ENCODE measurements at places on chromosomes 7 and 10.

- no peak for DNase-seq
These were observed 15.9 kb downstream of the LAMB4 start for GRCh38 chr7:108114117-108114841.

GRCh38 chr10:49272251-49273081, 26.5 kb upstream of the C10orf71 start:
- no peak for DNase-seq

DNA sequence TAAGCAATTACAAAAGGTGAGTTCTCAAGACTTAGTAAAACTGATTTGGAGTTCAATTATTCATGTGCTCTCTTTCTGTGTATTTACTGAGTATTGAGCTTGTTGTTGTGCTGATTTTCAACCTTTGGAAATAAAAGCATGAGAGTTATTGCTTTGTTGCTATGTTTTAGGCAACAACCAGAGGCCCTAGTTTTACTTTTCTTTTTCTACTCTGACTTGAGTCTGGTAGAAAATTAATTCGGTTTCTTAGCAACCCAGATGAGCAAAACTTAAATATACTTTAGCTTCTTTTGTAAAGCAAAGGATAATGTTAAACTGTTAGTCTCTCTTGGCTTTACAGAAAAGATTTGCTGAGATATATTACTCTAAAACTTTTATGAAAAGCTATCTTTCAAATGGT, 66.4 kb upstream of the SCIN start:
- no peak for DNase-seq

- no peak for DNase-seq
These were observed 2.6 kb downstream of the FAM241B start for GRCh38 chr10:69632516-69633199.

DNA sequence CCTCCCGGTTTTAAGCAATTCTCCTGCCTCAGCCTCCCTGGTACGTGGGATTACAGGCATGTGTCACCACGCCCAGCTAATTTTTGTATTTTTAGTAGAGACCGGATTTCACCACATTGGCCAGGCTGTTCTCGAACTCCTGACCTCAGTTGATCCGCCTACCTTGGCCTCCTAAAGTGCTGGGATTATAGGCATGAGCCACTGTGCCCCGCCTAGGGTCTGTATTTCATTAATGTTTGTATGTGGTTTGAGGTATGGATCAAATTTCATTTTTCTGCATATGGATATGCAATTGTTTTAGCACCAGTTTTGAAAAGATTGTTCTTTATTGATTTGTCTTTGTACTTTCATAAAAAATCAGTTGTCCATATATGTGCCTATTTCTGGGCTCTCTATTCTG, 26.0 kb downstream of the CYP26A1 start:
- DNase-seq: no peak

GRCh38 chr7:135920478-135920877, 56.7 kb downstream of the MTPN start:
- no peak for DNase-seq

DNA sequence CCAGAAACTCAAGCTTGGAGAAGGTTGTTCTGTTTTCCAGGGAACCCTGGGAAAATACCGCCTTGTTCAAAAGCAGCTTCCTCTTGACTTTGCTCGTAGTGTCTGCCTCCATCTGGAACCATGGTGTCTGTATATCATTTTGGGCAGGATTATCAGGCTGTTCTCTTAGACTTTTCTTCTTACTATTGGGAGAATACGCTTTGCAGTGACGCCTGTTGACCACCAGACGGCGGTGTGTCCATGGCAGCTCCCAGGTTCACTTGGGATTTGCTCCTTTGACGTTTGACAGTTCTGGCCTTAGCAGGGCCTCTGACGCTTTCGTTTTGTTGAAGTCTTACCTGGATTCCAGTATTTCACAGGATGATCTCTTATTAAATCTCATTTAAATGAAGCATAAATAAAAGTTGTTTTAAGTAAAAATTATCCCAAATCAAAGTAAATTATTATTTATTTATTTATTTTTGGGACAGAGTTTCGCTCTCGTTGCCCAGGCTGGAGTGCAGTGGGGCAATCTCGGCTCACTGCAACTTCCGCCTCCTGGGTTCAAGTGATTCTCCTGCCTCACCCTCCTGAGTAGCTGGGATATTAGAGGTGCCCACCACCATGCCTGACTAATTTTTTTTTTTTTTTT, 41.8 kb upstream of the GJD4 start:
- DNase-seq: no peak

GRCh38 chr10:2895594-2896196, 171.7 kb upstream of the PFKP start:
- no peak for DNase-seq

DNA sequence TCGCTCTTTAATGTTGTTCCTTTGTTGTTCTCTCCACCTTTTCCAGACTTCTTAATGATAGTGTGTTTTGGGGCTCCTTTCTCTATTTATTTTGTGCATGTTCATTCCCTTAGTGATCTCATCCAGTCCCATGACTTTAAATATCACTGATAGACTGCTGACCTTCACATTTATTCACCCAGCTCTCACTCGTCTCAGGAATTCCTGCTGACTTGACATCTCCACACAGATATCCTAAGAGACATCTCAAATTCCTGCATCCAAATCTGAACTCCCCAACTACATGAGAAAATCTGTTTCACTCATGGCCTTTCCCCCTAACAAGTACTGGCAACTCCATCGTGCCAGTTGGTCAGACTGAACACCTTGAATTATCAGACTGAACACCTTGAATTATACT, 111.2 kb downstream of the CTTNBP2 start:
- DNase-seq: no peak

GRCh38 chr7:125184801-125185200, 255.2 kb upstream of the POT1 start:
- no peak for DNase-seq

GRCh38 chr7:131648491-131648890, 92.1 kb upstream of the PODXL start:
- DNase-seq: no peak

DNA sequence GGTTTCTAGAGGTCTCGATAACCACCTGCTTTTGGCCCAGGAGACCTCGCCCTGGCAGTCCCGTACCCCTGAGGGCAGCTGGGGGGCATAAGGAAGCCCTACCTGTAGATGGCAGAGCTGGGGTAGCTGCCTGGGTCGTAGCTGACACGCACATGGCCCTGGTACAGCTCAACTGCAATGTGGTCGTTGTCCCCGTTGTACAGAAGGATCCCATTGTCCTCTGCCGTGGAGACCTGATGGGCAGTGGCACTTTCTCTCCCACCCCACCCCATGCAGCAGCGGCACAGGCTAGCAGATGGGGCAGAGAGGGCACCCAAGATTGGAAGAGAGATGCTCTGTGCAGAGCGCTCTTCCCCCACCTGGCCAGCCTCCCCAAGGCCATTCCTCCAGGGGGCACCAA, 172.5 kb downstream of the LCOR start:
- no peak for DNase-seq

DNA sequence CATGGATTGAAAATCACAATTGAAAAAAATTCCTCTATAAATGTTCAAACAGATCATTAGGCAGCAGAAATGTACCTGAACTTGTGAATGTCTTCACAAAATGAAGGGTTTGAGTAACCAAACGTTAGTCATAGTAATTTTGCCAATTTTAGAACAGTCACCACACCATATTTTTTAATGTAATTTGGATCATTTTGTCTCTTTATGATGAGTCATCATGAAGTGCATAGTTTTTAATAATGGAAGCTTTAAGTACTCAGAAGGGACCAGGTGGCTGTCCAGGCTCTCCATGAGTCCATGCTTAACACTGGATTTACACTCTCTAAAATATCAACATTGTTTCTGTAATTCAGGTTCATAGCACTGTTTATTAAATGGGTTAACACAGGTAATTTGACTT, 219.2 kb downstream of the ETV1 start:
- no peak for DNase-seq

DNA sequence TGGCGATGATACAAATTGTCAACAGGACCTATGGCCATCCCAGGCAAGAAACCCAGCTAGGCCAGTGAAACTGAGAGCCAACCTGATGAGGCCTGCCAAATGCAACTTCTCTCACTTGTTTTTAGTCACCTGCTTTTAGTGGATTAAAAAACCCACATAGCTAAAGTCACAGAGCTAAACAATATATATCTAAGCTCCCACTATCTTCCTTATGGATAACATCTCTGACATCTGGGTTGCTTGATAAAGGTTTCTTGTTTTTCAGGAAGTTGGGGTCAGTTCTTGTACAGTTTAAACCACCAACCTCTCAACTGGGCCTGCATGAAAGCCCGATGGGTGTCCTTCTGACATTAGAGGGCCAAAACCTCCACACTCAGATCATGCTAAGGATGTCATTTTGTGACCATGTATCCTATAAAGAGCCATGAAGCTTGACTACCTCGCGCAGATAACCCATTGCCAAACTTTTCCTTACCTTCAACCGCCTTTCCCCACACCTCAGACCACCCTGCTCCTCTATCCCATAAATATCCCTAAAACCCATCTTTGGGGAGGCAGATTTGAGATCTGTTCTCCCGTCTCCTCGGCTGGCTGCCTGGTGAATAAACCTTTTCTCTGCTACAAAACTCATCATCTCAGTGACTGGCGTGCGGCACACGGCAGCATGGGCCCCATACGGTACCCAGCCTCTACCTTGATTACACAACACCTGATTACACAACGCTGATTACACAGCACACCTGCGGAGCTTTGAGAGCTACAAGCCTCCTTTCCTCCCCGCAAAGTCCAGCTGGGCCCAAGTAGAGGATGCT, 797 bp upstream of the STMP1 start:
- no peak for DNase-seq

DNA sequence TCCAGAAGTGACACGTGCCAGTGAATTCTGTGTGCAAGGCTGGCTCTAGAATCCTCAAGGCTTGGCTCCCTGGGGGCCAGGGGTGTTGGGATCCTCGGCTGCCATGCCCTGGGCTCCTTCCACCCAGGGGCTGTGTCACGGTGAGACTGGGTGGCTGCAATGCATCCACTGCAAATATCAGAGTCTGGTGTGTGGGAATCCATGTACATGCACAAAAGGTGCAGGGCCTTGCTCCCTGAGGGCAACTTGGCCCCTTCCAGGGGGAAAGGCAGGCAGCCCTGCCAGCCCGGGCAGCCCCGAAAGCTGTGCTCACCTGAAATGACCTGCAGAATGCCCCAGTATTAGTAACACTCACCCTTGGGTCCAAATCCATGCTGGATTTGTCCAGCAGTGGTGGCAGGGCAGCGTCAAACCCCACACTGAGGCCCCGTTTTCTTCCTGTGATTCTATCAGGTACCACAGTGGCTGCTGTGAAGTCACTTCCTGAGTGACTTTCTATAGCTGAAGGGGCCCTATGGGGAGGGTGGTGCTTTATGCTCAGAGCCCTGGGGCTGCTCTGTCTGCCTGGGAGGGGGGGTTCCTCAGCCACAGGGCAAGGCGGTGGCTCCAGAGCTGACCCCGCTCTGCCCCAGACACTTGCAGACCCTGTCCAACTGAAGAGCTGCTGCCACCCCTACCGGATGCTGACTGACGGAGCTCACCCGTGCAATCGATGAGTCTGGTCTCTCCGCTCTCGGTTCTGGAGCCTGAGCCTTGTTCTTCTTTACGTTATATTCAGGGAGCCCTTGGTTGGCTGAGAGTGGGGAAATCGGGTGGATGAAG, 317.7 kb downstream of the GLRX3 start:
- no peak for DNase-seq

DNA sequence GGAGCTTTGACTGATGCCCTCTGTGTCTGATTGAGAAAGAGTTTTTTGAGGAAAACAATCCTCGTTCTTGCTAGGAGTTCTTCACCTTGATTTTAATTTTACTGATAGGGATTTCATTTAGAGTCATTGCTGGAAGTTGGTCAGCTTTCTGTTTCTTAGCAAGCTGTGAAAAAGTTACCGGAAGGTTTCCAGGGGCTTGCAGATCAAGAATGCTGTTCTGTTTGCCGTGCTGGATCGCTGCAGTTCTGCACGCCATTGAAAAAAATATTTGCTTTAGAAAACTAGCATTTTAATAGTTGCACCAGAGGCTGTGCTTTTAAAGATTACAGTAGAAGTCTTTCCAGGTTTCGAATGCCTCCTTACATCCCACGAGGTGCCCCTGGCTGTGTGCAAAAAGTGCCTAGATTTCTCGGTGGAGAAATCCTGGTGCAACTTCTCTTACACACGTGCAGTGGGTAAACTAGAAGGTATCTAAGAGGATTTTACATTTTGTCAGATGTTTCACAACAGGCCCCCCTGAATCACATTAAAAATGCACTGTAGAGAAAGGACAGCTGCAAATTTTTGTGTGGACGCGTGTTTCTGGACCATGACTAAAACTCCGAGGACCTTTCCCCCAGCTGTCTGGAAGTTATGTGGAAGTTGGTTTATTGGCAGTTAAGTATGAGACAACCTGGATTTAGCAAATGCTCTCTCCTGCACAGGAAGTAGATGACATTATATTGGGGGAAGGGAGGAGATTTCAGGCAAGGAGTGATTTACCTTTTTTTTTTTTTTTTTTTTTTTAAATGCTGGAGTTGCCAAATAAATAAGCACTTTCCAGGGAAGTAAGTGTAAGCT, 5.8 kb downstream of the TCF7L2 start:
- DNase-seq: no peak

GRCh38 chr10:122468926-122469781, 7.8 kb downstream of the HTRA1 start:
- no peak for DNase-seq

DNA sequence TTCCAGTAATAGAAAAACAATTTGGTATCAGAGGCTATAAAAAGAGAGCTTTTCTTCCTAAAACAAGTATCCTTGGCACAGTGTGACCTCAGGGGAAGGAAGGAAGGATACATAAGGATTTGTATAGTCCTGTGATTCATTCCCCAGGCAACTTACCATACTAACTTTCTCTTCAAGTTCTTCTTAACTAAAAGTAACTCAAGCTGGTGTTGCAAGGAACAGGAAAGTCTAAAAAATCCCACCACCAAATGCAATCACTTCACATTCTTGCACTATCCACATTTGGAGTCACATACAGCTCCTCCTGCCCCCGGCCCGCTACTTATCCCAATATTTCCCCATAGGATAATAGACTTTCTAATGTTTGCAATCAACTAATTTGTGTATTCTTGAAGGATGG, 84.8 kb downstream of the PRKAG2 start:
- no peak for DNase-seq

DNA sequence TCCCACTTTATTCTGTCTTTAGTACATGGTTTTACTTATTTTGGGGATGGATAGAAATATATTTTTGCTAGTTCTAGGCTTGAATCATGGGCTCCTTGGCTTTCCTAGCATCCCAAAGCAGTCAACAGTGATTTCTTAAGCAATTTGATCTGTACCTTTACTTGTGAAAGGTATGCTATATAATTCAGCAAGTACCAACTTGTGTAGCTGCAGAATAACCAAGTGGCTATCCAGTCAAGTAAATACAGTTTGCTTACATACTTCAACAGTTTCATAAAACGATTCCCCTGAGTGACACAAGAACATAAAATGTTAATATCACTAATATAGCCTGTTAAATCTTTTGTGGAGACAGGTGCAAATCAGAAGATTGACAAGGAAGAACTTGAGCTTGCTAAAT, 67.2 kb downstream of the PODXL start:
- DNase-seq: no peak
